Activated CD8-positive, alpha-beta memory T cell treated with anti-CD3 and anti-CD28 coated beads, Interleukin-2, amount 10 ng/mL, durations not matched to agents 7 days and 5 days (primary cell): ENCODE measurements at places on chromosomes 2 and 18. TPM values are rescaled to one million over a fixed set of nuclear protein-coding genes. Genes with fewer than 3 reads are reported as not detected.
A peak's percentile ranks its signal among the peaks of the same experiment; 100 is the strongest.

The HRH4 gene
- total RNA-seq: not detected

The PROM2 gene
- total RNA-seq: not detected

The CSRNP3 gene
- not detected for total RNA-seq

The SCTR gene
- not detected for total RNA-seq

The RRM2 gene
- total RNA-seq: 648 TPM

The NEU2 gene
- total RNA-seq: not detected

The ADCYAP1 gene
- not detected for total RNA-seq

DNA sequence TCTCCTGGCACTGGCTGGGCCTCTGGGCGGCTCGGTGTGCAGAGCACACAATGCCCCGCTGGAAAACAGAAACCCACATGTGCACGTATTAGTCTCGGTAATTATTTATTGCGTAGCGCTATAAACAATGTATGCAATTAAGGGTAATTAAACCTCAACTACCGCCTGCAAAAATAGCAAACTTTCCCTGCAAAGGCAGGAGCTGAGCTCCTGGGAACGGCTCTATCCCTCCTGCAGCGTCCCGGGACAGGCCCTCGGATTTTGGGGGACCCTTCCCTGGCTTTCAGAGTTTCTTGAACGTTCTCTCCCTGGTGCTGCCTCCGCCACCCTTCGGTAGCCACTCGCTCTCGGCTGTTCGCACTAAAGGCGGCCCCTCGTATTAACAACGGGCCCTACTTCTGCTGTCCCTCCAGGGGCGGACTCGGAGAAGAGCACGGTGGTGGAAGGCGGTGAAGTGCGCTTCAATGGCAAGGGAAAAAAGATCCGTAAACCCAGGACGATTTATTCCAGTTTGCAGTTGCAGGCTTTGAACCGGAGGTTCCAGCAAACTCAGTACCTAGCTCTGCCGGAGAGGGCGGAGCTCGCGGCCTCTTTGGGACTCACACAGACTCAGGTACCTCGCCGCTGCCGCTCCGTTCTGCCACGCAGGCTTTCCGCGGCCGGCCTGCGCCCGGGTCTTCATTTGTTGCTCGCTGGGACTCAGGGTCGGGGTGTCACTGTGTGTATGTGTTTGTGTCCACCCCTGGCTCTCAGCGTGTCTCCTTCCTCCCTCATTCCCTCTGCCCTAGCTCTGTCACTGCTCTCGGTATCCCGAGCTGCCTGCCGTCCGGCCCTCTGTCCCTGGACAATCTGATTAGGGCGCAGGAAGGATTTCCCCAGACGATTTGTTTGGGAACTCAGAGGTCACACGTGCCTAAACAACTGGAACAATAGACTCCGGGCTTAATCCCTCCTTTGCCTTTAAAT, 1.2 kb downstream of the DLX1 start:
- peak; percentile 69 for DNase-seq
- no peaks in the 10 kb centered on the region for H3K36me3 ChIP-seq
- peak overlapping the region; percentile 56 for H3K4me3 ChIP-seq
- H3K4me1 ChIP-seq: peaks cover 49% of the 10 kb centered on the region

GRCh38 chr2:114968748-114969400, 526.4 kb downstream of the DPP10 start:
- H3K4me3 ChIP-seq: no peak overlapping the region
- H3K4me1 ChIP-seq: no peaks in the 10 kb centered on the region

- no peaks in the 10 kb centered on the region for H3K27me3 ChIP-seq
- no peak overlapping the region for H3K4me3 ChIP-seq
- peaks cover 13% of the 10 kb centered on the region for H3K36me3 ChIP-seq
- no peak for DNase-seq
Measured at GRCh38 chr2:25596516-25597244, 76.7 kb downstream of the DTNB start.

GRCh38 chr2:183242937-183243336, 118.7 kb downstream of the NUP35 start:
- DNase-seq: no peak
- H3K4me3 ChIP-seq: no peak overlapping the region
- peaks cover 3% of the 10 kb centered on the region for H3K27me3 ChIP-seq
- H3K4me1 ChIP-seq: no peaks in the 10 kb centered on the region
- no peak overlapping the region for H3K27ac ChIP-seq

GRCh38 chr2:181341855-181342600, 115.2 kb upstream of the ITGA4 start:
- peaks cover 56% of the 10 kb centered on the region for H3K36me3 ChIP-seq
- H3K4me1 ChIP-seq: no peaks in the 10 kb centered on the region
- DNase-seq: no peak
- H3K27me3 ChIP-seq: no peaks in the 10 kb centered on the region
- no peak overlapping the region for H3K4me3 ChIP-seq

DNA sequence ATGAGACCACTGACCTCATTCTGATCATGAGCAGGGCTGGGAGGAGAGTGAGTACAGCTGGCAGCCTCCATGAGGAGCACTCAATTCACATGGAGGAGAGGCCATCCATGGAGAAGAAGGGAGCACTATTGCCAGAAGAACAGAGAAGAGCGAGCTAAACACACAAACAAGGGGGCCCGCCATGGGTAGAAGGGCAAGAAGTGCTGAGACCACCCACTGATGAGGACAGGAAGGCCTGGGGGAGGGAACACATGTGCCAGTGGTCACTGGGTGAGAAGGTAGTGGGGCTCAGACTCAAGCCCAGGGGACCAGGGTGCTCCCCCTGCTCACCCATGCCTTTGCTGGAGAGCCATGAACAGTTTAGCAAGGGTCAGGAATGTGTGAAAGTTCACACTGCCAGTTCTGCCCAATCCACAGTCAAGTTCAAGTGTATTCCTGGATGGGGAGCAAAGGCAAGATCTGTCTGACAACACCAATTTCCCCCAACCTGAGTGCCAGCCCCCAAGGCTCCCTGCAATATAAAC, 57.7 kb downstream of the TTC32 start:
- H3K27me3 ChIP-seq: peaks cover 22% of the 10 kb centered on the region
- H3K27ac ChIP-seq: no peak overlapping the region
- H3K4me3 ChIP-seq: no peak overlapping the region
- peaks cover 8% of the 10 kb centered on the region for H3K4me1 ChIP-seq
- DNase-seq: peak; percentile 8

- H3K4me3 ChIP-seq: no peak overlapping the region
- no peaks in the 10 kb centered on the region for H3K36me3 ChIP-seq
- H3K27ac ChIP-seq: no peak overlapping the region
- no peaks in the 10 kb centered on the region for H3K27me3 ChIP-seq
- DNase-seq: no peak
Measured at GRCh38 chr2:115848192-115848591, 1405.8 kb downstream of the DPP10 start.

GRCh38 chr2:170005702-170006101, 172.2 kb upstream of the MYO3B start:
- peaks cover 16% of the 10 kb centered on the region for H3K36me3 ChIP-seq
- no peak overlapping the region for H3K4me3 ChIP-seq
- no peak overlapping the region for H3K27ac ChIP-seq
- no peak for DNase-seq

DNA sequence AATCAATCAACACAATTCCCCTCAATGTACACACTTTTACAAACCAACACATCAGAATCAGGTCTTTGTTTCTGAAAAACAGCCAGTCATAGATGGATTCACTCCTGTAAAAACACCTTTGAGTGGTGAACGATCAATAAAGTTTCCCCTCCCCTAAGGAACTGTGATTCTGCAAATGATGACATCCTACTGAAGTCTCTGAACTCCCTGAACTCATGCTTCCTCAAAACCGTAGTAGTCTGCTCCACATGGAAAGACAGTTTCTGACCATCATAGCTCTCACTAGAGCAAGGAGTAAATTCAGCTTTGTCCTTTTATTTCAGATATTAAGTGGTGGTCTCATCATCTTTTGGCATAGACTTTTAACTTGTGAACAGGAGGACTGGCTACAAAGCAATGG, 43.5 kb upstream of the ACTR3 start:
- H3K4me3 ChIP-seq: no peak overlapping the region
- H3K27ac ChIP-seq: no peak overlapping the region
- no peak for DNase-seq
- peaks cover 9% of the 10 kb centered on the region for H3K4me1 ChIP-seq

DNA sequence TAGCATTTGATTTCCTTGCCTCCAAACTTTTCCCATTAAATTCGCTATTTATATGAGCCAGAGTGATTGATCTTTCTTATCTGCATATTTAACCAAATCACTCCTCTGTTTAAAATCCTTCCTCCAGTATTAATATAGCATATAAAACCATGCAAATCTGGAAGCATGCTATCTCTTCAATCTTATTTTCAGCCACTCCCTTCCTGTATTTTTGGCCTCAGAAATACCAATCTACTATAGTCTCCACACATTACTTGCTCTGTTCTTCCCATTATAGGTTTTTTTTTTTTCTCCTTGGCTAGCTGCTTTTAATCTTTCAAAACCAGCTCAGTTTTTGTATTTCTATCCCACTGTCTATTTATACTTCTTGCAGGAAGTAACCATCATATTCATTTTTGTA, 19.1 kb downstream of the MAP2 start:
- H3K27ac ChIP-seq: no peak overlapping the region
- H3K4me3 ChIP-seq: no peak overlapping the region
- H3K4me1 ChIP-seq: no peaks in the 10 kb centered on the region
- no peaks in the 10 kb centered on the region for H3K36me3 ChIP-seq

DNA sequence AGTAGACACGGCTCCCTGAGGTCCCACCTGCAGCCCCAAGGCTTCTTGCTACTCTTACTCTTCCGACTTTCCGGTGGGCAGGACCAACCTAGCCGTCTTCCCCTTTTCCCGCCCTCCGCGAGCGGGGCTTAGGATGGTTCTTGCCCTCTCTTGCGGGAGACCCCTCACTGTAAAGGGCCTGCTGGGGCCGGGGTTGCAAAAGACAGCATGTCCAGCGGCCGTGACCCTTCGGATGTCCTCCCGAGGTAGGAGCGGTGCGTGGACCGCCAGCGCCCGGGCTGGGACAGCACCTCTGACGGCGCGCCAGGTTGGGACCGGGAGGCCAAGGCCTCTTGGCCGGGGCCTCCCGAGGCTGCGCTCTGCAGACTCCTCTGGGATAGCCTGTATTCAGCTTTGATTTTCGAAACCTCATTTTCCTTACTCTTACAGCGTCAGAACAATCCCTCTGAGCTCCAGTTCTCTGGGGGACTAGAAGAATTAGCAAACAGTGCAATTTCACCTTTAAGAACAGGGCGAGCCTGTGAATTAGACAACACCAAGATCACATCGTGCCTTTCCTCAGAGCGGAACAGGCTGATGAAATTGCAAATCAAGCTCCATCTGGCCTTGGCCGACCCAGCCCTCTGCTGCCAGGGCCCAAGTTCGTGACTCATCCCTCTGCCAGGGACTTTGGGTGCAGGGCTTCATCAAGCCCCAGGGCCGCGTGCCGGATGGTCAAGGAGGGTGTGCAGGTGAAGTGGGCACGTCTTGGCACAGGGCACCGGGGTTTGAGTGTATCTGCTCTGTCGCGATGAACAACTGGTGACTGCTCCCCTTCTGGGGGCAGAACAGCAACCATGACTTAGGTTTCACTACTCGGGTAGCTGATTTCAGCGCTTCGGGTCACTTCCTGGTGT, 777 bp downstream of the MOCOS start:
- H3K4me3 ChIP-seq: peak overlapping the region; percentile 57
- no peak for DNase-seq
- H3K36me3 ChIP-seq: no peaks in the 10 kb centered on the region
- peaks cover 14% of the 10 kb centered on the region for H3K4me1 ChIP-seq
- no peak overlapping the region for H3K27ac ChIP-seq
